ENCODE measurements at places on chromosomes 11 and 22.
A peak's percentile ranks its signal among the peaks of the same experiment; 100 is the strongest.

DNA sequence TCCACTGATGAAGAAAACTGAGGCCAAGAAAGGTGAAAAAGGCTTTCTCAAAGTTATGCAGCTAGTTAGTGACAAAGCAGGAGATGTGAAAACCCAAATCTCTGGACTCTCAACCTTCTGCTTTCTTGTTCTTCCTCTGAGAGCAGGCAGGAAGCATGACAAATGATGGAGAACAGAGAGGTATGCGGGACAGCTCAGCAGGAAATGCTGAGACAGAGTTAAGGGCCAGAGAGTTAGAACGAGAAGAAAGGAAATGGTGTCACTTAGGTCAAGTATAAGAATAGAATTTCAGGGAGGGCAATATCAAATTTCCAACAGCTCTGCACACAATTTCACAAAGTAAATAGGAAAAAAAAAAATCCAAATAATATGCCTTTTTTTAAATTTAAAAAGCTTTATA is 67.6 kb upstream of the ARHGAP42 start:
- DNase-seq: no peak

DNA sequence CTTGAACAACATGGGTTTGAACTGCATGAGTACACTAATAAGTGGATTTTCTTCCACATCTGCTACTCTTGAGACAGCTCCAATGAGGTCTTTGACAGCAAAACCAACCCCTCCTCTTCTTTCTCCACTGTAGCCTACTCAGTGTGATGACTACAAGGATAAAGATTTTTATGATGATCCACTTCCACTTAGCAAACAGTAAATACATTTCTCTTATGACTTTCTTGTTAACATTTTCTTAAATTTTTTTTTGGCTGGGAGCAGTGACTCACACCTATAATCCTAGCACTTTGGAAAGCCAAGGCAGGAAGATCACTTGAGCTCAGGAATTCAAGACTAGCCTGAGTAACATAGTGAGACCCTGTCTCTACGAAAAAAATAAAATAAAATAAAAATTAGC is 9.9 kb upstream of the EIF4G2 start:
- DNase-seq: no peak

GRCh38 chr11:106644824-106645223 is 373.5 kb downstream of the GUCY1A2 start:
- no peak for DNase-seq

DNA sequence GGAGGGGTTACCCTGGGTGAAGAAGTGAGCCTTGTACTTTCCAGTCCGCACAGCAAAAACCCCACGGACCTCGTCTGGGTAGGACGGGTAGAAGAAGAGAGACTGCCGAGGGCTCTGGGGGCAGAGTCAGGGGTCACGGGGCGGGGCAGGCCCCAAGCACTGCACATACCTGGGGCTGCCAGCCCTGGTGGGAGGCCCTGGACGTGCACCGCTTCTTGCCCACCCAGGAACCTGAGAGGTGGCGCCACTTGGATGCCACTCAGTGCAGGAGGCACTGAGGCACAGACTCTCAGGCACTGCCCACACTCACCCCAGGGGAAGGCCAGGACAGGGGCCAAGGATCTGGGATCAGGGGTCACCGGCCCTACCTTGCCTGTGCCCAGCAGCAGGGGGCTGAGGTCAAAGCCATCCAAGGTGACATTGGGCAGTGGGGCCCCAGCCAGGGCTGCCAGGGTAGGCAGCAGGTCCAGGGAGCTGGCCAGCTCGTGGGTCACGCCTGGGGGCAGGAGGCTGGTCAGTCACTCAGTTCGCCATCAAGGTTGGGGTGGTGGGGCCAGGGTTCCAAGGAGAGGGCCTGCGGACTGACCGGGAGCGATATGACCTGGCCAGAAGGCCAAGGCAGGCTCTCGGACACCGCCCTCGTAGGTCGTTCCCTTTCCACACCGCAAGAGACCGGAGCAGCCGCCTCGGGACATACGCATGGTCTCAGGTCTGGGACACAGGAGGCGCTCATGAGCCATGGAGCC is 2.2 kb downstream of the ARSA start:
- no peak for DNase-seq

GRCh38 chr11:89176938-89177337 is 737 bp upstream of the TYR start:
- DNase-seq: no peak

DNA sequence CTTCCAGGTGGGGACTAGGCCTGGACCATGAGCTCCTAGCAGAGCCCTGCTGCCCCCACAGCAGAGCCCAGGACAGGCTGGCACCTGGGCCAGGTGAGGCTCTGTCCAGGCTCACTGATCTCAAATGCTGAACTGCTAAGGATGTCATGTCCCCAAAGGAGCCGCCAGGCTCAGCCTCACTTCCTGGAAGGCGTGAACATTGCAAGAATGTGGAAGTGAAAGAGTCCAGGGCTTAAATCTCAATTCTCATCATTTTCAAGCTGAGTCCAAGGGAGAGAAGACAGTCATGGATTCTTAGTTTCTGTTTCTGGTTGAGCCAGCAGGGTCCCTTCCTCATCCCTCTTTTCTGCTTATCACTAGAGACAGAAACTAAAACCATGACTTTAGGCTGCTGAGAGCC is 5.0 kb downstream of the ASCL2 start:
- no peak for DNase-seq

- no peak for DNase-seq
Measured at GRCh38 chr11:75000975-75001354, 12.2 kb downstream of the NEU3 start.

DNA sequence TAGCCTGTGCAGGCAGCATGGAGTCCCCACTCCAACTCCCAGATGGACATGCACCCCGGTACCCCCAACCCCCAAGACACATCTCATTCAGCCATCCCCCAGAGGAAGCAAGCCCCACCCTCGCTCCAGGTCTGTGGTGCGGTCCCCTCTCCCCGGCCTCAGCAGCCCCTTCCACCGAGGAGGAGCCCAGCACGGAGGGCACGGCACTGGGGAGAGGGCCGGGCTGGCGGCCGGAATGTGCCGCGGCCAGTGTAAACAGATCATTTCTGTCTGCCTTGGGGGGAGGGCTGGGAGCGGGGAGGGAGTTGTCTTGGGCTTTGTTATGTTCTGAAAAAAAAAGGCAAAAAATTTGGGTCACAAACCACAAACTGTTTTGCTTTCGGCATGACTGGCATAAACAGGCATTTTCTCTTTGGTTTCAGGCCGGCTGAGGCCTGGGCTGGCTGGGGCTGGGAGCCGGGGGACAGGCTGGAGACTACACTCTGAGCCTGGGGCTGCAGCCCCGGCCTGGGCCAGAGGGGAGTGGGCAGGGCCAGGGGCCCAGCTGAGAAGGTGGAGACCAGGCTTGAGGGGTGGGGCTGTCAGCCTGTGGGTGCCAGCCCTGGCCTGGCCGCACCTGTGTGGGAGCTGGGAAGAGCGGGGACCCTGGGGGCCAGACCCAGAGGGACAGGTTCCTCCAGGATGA is 16.8 kb downstream of the IGF2 start:
- DNase-seq: no peak

DNA sequence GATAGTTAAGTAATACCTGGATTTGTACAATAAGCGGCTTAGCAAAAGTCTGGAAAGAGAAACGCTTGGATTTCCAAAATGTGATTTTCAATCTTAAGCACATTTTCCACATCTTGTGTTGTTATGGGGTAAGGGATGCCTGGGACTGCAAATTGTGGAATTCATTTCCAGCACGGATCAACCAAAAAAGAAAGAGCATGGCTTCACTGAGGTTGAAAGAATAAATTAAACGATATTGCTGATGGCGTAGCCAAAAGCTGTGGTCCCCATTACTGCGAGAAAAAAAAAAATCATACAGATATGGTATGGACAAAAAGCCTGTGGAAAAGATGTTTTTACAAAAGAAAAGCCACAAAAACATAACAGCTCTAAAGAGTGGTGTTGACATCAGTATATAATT is 26.0 kb upstream of the ALX4 start:
- DNase-seq: no peak

DNA sequence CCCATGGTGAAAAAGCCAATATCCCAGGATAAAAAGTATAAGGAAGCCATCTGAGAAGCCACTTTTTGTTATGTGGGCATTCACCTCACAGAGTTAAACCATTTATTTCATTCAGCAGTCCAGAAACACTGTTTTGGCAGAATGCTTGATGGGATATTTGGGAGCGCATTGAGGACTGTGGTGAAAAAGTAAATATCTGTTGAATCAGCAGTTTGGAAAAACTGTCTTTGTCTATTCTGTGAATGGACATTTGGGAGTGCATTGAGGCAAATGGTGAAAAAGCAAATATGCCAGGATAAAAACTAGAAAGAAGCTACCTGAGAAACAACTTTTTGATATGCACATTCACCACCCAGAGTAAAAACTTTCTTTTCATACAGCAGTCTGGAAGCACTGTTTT is 276.2 kb upstream of the TRIM48 start:
- DNase-seq: no peak

DNA sequence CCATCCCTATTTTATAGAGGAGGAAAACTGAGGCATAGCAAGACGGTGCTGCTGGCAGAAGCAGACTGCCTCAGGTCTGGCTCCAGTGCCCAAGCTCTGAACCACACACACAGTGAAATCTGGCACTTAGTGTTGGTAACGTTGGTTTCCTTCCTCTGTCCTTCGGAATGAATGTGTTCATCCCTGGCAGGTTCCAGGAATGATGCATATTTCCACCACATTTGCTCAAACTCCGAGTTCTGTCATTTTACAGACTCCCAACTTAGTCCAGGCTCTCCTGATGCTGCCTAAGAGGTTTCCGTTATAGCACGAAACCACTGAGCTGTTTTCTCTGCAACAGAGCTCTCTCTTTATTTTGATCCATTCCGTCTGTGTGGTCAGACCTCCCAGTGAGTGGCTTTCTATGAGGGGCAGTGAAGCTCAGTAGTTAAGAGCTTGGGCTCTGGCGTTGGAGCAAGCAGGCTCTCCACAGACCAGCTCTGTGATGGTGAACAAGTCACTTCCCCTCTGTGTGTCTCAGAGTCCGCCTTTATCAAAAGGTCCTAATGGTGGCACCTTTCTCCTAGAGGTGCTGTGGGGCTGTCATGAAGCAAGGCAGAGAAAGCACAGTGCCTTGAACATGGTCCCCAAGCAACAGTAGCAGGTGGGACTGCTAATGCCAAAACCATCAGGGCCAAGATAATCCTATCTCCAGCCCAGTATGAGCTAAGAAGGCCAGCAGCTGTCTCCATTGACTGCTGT is 200.3 kb downstream of the MYO18B start:
- DNase-seq: no peak

DNA sequence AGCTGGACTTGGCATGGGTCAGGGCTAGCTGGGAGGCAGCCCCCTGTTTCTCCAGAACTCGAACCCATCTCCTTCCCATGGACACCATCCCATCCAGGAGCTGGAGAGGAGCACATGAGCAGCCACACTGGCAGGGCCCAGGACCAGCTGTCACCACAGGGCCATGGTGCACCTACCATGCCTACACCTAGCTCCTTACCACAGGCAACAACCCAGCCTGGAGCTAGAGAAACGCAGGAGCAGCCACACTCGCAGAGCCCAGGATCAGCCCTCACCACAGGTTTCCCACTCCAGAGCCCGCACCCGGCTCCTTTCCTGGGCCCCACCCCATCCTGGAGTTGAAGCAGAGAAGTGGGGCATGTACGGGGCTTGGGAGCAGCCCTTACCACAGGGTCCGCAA is 50.2 kb downstream of the GAB4 start:
- DNase-seq: no peak

GRCh38 chr11:86814775-86815174 is 14.4 kb downstream of the PRSS23 start:
- DNase-seq: peak; percentile 44

DNA sequence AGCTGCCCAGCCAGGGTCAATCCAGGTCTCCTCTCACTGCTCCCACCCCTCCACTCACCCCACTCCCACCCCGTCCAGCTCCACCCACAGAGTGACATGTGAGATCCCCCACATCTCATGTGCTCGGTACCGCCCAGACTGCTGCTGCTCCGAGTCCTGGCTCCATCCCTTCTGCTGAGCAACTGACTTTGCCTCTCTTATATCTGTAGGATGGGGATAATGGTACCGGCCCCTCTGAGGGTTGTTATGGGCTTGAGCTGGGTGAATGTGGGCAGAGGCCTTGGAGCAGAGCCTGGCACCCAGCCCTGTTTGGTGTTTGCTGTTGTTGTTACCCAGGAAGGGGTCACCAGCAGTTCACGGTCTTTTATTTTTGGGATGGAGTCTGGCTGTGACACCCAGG is 77.0 kb downstream of the ST3GAL4 start:
- DNase-seq: no peak
